CMK (cell line): ENCODE measurements at places on chromosomes 2 and 18.

DNA sequence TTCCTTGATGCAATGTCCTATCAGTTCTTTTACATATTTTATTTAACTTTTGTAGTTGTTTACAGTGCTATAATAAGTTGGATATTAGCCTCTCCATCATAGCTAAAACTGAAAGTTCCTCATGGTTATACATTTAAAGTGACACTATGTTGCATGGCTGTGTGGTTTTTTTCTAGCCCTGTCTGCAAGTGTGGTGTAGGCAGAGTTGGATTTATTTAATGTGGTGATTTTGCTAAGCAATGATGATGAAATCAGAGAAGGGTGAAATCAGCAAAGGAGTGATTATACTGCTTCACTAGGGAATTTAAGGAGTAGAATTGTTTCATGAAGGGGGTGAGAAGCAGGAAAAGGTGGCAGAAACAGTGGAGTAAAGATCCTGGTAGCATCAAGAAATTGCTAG is 18.3 kb upstream of the ENOSF1 start:
- DNase-seq: no peak

DNA sequence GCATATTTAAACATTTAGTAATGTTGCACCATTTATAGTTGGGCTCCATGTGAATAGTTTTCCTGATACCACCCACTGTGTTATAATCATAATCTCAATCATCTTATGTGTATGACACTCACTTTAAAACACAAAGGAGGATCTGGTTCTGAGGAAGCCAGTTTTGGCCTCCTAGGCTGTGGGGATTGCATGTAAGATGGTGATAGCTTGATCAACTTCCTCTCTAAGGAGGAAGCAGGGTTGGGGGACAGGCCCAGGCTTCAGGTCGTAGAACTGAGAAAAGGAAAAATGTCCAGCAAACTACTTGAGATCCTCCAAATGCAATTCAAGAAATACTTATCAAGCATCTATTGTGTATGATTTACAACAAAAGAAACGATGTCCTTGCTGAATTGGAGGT is 4.9 kb upstream of the PPM1B start:
- peak; percentile 70 for DNase-seq

DNA sequence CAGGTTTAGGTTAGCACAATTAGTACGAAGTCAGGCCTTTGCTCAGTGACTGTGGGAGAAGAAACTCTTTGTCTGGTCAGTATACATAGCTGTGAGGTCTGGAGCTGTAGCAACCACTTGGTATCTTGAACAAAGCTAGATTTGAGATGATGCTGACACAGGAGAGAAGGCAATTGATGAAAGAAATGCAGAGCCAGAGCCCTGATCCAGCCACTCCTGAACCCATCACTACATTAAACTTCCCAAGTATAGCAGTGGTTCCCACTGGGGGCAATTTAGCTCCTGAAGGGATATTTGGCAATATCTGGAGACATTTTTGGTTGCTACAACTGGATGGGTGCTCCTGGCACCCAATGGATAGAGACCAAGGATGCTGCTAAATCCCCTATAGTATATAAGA is 143.9 kb upstream of the SPRED2 start:
- no peak for DNase-seq

- no peak for DNase-seq
Observed at GRCh38 chr2:69943000-69943842, 18.2 kb downstream of the ASPRV1 start.

GRCh38 chr2:145464866-145465265 is 944.9 kb upstream of the ZEB2 start:
- no peak for DNase-seq

DNA sequence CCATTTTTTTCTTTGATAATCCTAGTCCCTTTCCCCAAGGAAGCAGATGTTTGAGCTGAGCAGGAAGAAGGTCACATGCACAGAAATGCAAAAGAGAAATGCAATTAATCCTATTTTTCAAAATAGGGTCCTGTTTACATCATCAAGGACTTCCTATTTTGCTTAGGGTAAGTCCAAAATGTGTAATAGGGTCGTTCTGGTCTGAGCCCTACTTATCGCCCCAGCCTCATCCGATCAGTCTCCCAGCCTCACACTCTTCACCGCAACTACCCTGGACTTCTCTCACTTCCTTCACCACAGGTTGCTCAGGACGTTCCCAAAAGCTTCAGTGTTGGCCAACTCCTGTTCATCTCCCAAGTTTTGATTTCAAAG is 32.8 kb downstream of the FOSL2 start:
- DNase-seq: no peak

DNA sequence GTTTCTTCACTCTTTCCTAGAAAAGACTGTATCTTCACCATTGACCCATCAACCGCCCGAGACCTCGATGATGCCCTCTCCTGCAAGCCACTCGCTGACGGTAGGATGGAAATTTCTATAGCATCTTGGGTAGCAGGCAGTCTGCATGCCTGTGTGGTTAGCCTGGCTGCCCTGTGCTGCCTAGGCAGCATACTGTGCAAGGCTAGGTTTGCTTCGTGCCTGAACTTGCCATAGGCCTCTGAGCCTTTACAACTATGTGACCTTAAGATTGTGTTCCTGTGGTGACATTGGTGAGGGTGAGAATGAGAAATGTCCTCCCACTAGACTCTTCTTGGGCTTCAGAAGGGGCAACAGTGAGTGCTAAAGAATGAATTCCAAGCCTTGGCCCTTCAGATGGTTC is 168.2 kb upstream of the ALPP start:
- no peak for DNase-seq

DNA sequence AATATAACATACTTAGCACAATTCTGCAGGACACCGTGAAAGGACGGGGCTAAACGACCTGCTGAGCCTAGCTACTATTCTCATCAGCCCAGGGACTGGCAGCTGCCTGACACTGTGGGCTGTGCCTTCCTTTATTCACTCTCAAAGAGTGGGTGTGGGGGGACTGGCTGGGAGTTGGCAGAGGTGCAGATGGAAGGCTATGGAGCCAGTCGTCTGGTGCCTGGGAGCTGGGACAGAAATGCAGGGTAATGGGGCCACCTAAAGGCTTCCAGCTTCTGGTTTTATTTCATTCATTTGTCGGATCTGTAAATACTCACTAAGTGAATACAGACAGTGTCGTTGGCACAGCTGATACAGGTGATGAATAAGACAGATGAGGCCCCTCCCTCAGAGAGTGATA is 56.0 kb upstream of the NFU1 start:
- DNase-seq: no peak

- no peak for DNase-seq
Observed at GRCh38 chr2:86000938-86001312, 104.8 kb downstream of the POLR1A start.

DNA sequence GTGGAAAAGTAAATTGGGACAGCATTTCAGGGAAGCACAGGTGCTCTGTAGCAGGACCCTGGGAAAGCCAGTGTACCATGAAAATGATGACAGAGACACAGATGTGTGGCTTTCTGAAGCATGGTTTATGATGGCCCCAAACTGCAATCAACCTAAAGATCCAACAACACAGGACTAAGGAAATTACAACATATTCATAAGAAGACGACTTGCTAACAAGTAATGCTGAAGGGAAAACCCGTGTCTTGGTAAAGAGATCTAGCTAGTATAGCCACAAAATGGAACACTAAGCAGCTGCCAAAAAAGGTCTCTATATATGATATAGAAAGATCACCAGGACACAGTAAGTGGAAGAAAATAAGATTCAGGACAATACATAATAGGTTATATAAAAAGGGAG is 53.2 kb downstream of the UXS1 start:
- no peak for DNase-seq

DNA sequence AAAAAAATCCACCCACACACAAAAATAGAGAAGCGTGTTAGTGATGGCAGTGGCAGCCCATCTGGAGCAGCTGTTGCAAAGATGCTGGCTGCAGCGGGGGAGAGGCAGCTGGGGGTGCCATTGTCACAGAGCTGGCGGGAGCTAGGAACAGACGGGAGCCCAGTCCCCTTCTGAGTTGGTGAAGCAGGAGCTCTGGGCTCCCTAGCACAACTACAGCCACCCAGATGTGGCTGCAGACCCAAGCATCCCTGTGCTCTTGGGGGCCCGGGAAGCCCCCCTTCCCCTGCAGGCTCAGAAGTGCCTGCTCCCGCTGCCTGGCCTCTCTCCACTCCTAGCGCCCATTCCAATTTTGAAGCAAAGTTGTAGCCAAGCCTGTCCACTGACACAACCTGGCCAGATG is 366.6 kb upstream of the MC4R start:
- DNase-seq: no peak

DNA sequence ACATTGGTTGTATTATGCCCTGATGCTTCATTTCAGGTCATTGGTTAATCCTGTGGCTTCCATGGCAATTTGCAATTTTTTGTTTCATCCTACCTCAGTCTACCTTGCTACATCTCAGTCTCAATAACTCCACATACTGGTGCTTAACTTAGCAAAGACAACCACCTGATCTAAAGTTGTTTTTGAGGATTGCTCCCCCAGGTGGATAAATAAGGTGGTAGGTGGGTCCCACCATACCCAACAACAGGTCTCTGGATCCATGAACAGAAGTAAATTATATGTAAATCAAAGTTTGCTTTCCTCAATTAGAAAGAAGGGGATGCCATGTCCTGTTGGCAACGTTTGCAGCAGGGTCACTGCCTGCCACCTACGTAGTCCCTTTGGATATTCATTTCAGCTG is 7.0 kb downstream of the XIRP2 start:
- DNase-seq: no peak

DNA sequence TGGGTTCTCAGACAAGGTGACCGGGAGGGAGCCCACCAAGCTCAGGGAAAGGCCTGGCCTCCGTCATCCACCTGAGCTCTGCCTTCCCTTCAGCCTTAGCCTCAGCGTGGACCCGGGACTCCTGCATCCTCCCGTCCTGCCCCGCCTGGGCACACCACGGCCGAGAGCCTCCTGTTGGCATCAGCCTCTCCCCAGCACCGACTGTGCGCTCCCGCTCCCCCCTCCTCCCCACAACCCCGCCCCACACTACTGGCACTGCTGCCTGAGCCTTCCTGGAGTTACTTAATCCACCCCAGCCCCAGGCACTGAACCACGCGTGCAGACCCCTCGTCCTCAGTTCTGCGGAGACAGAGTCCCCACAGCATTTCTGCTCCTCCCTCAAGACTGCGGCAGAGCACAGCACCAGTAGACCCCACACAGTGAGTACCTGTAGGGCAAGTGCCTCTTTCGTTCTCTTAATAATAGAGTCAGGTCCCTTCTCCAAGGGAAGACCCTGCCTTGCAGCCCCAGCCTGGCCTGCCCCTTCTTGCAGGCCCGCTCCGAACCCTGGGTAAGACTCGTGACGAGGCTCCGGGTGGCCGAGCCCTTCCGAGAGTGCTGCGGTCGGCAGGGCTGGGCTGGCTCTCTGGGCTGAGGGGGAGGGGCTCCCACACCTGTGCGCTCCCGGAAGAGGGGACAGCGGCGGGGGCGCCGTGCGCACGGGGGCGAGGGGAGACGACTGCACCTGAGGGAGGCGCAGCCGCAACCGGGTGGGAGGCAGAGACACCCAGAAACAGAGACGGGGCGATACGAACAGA is at the start of gene AMER3:
Gene AMER3 (plus strand): TSS at position 285 of the 797 bp plus-strand sequence. CDS start 6,533 bp downstream, outside the sequence.
- DNase-seq: no peak

DNA sequence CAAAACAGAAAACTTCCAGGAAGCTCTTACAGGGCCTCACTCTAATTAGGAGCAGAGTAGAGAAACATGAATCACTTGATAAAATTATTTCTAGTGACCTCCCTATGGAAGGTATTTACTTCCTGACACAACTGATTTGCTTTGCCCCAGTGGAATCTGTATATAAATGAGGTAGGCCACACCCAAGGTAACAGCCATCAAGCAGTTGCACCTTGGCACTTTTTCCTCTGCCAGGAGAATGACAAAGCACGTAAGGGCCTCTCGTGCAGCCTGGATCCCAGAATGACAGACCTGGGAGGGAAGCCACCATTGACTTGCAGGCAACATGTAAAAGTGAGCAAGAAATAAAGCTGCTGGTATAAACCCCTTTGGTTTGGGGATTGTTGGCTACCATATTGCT is 620.0 kb upstream of the SLC39A10 start:
- DNase-seq: no peak

GRCh38 chr2:145601361-145601925 is 1081.5 kb upstream of the ZEB2 start:
- no peak for DNase-seq

GRCh38 chr2:71101656-71102055 is 28.4 kb downstream of the MCEE start:
- DNase-seq: no peak

- DNase-seq: no peak
Observed at GRCh38 chr2:5562426-5562825, 129.8 kb upstream of the SOX11 start.

- DNase-seq: no peak
Observed at GRCh38 chr2:23381084-23381483, 3.9 kb upstream of the KLHL29 start.

GRCh38 chr18:43780782-43781340 is 503.6 kb upstream of the SYT4 start:
- DNase-seq: no peak

DNA sequence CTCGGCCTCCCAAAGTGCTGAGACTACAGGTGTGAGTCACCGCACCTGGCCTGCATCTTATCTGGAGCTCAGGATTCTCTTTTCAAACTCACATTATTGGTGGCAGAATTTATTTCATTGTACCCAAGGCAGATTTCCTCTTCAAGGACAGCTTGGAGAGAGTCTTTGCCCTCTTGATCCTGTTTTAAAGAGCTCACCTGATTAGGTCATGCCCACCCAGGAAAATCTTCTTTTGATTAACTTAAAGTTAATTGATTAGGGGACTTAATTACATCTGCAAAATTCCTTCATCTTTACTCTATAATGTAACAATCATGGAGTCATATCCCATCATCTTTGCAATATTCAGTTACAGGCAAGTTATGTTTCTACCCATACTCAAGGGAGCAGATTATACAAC is 346.4 kb downstream of the EPHA4 start:
- DNase-seq: no peak
